GF-D8 (cell line): ENCODE measurements at places on chromosomes 4 and X.

- no peak for DNase-seq
These were observed 55.4 kb downstream of the UGT2B4 start for GRCh38 chr4:69440308-69440707.

DNA sequence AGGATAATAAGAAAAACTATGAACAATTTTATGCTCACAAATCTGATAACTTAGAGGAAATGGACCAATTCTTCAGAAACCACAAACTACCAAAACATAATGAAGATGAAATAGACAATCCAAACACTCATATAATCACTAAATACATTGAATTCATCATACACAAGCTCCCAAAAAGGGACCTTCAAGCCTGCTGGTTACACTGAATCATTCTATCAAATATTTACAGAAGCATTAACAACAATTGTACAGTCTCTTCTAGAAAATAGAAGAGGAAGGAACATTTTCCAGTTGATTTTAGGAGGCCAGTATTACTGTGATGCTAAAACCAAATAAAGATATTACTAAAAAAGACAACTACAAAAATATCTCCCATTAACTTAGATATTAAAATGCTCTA is 88.3 kb downstream of the IL15 start:
- DNase-seq, result no peak

- DNase-seq, result no peak
These were observed 1477.7 kb downstream of the RAPGEF2 start for GRCh38 chr4:160580581-160580980.

DNA sequence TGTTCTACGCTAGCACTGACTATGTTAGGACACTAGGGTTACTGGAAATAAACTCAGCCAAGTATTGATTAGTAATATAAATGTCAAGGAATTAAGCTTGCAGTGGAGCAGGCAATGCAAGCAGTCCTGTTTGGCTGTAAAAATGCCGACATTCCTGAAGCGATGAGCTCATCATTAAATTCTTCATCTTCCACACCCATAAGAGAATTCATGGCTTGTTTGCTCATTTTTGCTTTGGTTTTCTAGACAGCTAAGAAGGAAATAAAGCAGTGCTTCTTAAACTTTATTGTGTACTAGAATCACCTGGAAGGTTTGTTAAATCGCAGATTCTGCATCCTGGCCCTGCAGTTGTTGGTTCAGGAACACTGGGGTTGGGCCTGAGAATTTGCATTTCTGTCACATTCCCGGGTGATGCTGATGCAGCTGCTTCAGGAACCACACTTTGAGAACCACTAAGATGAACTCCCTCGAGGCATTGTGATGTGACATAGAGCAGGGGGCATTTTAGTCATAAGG is 17.8 kb downstream of the ANXA3 start:
- no peak for DNase-seq

DNA sequence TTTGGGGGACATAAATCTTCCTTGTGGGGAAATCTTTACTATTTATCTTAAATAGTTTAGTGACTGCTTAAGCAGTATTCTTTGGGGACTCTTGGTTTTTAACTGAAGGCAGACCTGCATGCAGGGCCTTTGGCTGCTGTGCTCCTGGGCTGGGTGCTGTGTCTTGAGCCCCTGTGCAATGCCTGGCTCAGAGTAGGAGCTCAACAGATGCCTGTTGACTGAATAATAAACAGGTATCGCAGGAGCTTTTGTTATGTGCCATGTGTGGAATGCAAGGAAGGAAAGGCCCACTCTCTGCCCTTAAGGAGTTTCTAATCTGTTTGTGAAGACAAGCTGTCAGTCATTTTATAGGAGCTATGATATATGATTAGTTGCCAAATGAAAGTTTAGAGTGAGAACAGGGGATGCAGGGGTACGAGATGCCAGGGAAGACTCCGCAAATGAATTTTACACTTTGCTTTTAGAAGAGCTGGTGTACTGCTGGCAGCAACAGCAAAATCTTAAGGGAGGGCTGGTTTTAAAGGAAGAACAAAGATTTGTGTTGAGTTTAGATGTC is 6.7 kb downstream of the GAB1 start:
- no peak for DNase-seq

- DNase-seq, result no peak
These were observed 988.4 kb upstream of the TENM3 start for GRCh38 chr4:181254771-181255170.

DNA sequence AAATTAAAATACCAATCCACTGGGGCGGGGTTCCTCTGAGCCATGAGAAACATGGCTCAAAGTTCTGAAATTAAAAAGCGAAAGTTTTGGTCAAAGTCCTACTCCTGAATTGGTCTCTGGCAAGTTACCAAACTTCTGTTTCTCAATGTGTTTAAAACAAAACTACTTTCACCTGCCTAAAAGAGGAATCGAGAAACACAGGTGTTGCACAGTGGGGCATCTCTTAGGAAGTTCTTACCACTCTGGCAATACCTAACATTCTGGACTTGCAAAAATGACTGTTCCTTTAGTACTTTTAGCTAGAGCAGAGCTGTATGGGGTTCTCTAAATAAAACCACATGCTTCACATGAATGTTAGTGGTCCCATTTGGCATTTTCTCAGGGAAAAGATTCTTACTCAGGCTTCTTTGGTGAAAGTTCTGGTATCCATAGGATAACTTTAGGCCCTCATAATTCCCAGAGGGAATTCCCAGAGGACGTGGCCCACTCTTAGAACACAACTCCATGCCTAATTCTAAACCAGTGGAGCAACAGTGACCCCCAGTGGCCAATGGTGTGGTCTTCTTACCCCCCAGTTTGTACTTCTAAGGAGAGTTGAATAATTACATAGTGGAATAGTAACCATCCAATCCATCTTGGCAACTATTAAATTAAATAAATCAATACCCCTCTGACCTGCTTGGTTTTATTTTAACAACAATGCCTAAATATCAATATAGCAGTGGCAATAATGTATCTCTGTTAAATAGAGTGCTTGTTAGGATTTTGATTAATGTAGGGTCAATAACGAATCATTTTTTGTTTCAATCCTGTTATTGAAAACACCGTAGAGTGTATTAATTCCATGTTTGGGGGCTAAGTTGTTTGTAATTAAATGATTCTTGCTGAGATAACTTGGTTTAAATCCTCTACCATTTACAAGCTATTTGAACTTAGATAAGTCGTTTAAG is 21.9 kb downstream of the BMP3 start:
- no peak for DNase-seq

DNA sequence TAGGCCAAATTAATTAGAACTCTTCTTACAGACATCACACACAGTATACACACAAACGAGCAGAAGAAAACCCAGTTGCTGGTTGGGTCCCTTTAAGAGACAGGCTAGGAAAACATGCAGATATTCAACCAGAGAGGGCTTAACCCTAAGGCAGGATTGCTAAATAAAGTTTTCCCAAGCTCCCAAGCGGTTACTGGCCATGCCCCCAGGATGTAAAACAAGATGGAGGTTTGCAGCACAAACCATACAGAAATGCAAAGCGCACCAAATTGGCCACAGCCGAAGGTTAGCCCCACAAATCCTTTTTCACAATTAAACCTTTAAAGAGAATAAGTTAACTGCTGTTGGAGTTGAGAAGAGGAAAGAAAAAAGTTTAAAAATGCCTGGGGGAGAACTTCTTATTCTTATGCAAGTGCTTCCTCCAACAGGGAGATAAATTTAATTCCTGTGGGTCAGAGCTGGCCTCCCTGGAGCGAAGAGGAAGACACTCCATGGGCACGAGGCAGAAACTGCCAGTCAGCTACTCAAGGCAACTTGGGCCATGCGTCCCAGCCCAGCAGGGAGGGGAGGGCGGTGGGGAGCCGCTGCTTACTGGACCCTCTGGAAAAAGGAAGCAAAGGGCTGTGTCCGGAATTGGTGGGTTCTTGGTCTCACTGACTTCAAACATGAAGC is 167.6 kb upstream of the ARSJ start:
- peak; percentile 58 for DNase-seq

DNA sequence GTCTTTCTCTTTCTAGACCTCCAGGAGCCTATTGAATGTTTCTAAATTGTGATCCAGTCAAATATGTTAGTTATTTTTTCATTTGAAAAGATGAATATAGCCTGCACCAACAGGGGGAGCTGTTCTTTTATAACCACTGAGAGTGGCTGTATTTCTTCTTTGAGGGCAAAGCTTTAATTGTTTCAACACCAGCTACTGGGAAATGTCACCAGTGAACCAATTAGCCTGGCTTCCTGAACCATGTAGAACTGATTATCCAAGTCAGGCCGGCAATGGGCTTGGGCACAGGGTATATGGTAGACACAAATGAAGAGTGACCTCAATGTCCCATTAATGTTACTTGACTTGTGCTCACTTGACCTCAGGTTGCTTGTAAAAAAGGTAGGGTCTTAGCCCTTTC is 4.8 kb upstream of the DAPP1 start:
- DNase-seq, result peak; percentile 62

DNA sequence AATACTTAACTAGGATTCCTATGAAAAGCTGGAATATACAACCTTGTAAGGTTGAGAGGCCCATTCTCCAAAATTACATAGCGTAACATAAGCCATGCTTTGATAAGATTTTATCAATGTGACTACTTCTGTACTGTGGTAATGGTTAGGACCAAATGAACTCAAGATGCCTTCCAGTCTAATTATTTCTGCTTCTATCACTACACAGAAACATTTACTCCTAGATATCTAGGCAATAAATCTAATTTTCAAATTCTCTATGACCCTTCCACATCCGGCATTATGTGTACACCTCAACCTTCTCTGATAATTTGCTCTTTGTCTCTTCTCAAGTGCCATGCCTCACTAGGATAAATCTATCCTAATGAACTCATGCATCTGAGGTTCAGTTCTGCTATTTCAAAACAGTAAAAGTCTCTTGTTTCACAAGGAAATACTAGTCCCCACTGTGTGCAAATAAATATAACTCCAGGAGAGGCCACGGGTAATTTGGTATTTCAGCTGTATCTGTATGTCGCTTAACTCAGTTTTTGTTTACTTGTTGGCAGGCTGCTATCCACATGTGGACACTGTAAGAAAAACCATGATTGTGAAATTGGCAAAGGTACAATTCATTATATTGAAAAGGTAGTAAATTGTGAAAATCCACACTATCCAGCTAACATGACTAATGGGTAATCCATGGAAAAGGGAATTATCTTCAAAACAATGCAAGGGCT is 93.3 kb downstream of the PRDM5 start:
- DNase-seq, result no peak

DNA sequence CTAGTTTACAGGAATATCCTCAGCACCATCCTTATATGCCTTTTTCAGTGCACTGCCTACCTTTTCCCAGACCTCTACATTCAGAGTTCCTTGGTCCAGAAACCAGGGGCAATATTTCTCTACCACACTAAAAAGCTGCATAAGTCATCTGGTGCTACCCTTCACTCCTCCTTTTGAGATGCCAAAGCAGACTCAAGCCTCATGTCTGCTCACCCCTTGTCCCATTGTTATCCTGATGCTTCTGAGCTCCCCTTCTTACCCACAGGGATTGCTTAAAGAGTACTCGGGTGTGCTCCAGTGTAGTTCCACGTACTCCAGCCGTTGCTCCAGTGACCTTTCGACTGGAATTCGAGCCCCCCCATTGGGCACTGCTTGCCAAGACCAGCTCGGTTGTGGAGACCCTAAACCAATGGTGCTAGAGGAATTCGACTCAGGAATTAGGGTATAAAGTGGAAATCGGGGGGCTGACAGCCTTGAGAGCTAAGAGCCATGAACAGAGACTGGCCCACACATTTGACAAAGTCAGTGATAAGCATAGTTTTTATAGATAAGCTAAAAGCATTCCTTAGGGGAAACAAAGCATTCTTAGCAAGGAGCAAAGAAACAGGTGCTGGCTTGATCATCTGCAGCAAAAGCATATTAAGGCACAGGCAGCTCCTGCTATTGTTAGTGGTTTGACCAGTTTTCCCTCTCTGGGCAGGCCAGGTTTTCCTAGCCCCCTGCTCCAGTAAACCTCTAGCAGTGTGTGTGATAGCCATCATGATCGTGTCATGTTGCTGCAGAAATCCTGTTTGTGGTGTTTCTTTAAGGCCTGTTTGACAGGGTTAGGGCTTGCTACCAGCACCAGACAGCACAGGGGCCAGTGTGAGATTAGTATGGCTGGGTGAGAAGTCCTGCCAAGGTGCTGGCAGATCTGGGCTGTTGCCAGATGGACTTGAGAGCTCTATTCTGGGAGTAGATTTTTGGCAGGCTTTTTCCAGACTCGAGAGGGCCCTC is 57.5 kb upstream of the WDR1 start:
- DNase-seq, result no peak

GRCh38 chr4:23934915-23935314 is 45.1 kb upstream of the PPARGC1A start:
- DNase-seq, result no peak

GRCh38 chrX:101676571-101676970 is 16.9 kb upstream of the ARMCX2 start:
- no peak for DNase-seq

DNA sequence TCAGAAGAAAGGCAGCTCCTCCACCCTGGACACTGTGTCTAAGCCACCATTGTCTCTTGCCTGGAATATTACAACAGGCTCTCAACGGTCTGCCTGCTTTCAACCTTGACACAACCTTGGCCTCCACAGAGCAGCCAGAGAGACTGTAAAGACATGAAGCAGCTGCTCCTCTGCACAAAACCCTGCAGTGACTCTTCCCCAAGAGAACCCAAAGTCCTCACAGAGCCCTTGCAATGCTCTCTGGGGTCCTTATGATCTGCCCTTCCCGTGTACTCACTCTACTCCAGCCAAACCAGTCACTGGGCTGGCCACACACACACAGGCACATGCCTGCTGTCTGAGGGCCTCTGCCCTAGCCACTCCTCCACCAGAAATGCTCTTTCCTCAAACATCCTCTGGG is 75.9 kb upstream of the CPEB2 start:
- DNase-seq, result no peak

DNA sequence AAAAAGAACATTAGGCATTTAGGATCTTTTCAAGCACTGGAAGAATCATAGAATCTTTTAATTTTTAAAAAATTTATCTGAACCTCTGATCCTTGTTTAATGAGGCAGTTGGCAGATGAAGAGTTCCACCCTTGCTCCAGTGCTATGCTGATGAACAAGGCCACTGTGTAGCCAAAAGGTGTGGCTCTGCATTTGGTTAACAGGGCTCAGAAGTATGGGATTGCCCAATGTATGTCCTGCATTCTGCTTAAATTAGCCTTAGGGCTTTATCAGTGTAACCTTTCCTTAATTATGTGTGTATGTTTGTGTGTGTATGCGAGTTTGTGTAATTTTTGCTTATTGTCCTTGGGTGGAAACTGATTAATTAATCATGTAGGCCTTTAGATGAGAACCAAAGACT is 43.3 kb upstream of the PPM1K start:
- no peak for DNase-seq

GRCh38 chr4:123784626-123785025 is 388.0 kb downstream of the SPRY1 start:
- no peak for DNase-seq

GRCh38 chr4:153466081-153466948 is at the start of gene TMEM131L:
TMEM131L (plus strand) TSS chr4:153466360; CDS start chr4:153466398, 38 bp downstream.
- peak; percentile 77 for DNase-seq

DNA sequence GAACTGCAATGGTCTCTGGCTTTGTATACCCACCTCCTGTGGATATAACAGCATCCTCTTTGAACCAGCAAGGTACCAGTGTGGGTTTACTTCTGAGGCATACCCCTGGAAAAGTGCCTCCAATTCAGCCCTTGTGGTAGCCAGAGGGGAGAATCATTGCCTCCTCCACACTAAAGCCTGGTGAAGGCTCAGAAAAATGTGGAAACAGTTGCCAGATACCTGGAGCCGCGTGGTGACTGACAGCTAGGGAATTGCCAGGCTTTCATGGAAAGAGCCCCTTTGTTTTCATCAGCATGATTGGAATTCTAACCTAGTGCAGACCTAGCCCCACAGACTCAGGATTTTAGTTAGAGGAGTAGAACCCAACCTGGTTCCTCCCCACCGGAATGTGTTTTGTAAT is 168.6 kb upstream of the KLF3 start:
- no peak for DNase-seq
